Thoracic aorta endothelial cell (primary cell): ENCODE measurements at places on chromosomes 6 and 20. TPM values are rescaled to one million over a fixed set of nuclear protein-coding genes. Genes with fewer than 3 reads are reported as not detected.

Gene TREML2
- not detected in 2 replicates for total RNA-seq

Gene WFDC12
- total RNA-seq, result not detected in 2 replicates

Gene CCN6
- not detected in 2 replicates for total RNA-seq

Gene SMLR1
- not detected in 2 replicates for total RNA-seq

Gene SLC16A10
- under 0.01 TPM in 1 of 2 replicates, not detected in the other for total RNA-seq

Gene SGK2
- total RNA-seq, result 0.14 and 0.53 TPM in 2 replicates

Gene ADGRF5
- total RNA-seq, result 2.0 and 13.2 TPM in 2 replicates
